Upper lobe of left lung (tissue), 6 donors: ENCODE measurements at places on chromosomes 16 and 17. TPM values are rescaled to one million over a fixed set of nuclear protein-coding genes. Genes with fewer than 3 reads are reported as not detected.

The MYH8 gene
- total RNA-seq: not detected

The HOXB1 gene
- not detected for total RNA-seq

DNA sequence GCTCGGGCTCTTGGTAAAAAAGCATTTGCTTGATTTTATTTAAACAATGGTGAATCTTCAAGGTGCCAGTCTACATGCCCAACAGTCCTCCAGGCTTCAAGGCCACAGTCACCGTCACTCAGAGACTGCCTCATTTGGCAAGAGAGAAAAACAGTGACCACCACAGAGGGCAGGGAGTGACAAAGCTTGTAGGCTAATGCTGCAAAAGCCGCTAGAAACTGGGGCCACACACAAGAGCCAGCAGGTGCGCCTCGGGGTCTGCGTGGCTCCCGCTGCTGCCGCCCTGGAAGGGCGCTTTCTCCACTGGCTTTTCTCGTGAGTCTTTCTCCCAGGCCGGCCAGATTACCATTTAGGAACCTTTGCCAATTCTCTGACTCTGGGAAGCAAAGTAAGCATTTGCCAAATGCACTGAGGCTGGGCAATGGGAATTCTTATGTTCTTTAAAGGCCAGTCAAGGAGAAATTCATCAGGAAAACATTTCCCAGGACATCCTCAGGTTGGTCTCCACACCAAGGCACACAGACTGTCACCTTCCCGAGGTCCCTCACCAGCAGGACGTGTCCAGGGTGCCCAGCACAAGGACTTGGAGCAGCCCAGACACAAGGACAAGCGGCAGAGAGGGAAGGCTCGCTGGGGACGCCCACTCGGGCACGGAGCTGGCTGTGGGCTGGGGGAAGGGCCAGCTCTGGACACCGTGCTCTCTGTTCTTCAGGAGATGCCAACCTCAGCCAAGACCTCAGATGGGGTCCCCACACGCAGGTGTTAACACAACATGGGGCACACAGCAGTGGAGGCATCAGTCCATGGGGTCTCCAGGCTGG is 12.5 kb upstream of the C16orf95 start:
- DNase-seq: no peak

DNA sequence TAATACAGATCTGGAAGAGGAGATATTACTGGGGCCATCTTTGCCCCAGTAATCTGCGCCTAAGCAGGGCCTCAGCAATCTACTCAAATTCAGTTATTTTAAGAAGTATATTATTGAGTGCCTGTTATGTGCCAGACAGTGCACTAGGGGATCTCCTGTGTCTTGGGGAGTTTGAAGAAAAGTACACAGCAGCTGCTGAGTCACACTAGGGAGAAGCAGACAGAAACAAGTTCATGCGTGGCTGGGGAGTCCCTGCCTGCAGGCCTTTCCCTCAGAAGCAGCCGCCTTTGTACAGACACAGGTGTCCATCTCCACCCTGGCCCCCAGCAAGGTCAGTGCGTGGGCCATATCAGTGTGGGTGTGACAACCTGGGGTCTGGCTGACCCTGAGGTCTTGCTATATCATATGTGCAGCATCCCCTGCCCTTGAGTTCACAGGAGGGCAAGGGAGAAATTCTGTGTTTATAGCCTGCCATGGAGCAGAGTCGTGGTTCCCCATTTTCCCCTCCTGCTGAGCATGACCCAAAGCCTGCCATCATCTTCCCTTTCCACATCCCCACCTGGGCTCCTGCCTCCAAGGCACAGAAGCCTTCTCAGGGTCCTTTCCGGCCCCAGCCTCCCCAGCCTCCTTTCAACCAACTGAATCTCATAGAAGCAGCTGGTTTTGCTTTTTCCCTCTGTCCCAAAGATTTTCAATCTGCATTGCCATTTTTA is 229.9 kb upstream of the SDK2 start:
- DNase-seq: no peak

GRCh38 chr17:72315122-72315913 is 194.5 kb downstream of the SOX9 start:
- DNase-seq: no peak

DNA sequence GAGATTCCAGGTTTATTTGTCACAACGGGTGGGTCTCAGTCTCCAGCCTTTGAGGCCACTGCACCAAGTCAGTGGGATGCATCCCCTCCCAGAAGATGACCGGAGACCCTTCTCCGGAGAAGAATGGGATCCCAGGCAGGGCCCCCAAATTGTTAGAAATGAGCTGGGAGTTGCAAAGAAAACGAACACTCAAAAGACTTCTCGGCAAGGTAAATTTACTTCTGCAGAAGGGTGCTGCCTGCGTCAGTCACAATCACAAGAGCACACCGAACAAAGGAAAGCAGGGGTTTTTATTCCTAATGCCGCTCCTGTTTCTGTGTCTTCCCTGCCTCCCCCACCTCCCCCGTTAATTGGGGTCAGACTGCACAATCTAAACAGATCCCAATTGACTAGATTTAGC is 61.4 kb downstream of the ATF7IP2 start:
- no peak for DNase-seq

DNA sequence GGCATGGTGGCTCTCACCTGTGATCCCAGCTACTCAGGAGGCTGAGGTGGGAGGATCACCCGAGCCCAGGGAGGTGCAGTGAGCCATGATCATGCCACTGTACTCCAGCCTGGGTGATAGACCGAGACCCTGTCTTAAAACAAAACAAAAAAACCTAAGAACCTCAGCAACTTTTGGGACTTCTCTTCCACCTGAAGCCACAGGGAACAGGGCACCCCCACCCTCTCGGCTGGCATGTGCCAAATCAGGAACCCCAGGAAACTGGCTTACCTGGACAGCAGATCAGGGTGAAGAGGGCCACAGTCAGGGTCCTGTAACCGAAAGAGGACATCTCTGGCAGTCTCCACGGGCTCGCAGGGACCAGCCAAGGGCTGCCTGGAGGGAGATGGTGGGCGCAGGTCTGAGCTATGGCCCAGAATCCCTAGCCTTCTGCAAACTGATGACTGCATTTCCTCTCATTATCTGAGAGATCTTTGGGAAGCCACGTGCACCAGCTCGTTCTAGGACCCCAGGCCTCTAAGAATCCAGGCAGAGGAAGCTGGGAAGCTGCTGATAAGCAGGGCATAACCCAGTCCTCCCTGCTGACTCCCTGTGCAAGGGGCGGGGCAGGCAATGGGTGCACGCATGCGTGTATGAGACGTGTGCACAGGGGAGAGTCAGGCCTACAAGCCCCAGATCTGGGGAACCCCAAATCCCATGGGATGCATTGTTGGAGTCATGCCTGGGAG is 8.4 kb downstream of the PRR29 start:
- DNase-seq: peak; percentile 55

DNA sequence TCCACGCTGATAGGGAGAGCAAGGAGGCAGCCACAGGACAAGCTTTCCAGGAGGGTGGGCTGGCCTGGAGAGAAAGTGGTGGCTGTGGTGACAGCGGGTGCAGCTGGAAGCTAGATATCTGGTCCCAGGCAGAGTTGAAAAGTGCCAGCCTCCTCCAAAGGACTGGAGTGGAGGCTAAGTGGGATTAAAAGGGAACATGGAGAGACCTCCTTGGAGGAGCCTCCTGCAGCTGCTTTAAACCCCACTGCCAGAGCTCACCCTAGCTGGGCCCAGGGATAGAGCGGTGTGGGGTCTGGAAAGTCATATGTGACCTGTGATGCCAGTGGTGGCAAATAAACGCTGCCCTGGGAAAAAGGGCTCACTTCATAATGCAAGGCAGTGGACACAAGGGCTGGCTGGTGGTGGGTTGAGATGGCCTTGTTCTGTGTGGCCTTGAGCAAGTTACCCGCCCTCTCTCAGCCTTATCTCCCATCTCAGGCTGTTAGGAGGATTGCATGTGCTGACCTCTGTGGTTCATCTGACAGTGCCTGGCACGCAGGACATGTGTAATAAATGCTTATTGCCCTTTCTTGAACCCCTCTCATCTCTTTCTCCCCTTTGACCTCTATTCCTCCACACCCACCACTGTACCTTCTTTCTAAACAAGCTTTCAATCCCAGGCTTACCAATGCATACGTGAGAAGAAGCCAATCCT is 61.0 kb upstream of the LGALS9 start:
- DNase-seq: no peak

DNA sequence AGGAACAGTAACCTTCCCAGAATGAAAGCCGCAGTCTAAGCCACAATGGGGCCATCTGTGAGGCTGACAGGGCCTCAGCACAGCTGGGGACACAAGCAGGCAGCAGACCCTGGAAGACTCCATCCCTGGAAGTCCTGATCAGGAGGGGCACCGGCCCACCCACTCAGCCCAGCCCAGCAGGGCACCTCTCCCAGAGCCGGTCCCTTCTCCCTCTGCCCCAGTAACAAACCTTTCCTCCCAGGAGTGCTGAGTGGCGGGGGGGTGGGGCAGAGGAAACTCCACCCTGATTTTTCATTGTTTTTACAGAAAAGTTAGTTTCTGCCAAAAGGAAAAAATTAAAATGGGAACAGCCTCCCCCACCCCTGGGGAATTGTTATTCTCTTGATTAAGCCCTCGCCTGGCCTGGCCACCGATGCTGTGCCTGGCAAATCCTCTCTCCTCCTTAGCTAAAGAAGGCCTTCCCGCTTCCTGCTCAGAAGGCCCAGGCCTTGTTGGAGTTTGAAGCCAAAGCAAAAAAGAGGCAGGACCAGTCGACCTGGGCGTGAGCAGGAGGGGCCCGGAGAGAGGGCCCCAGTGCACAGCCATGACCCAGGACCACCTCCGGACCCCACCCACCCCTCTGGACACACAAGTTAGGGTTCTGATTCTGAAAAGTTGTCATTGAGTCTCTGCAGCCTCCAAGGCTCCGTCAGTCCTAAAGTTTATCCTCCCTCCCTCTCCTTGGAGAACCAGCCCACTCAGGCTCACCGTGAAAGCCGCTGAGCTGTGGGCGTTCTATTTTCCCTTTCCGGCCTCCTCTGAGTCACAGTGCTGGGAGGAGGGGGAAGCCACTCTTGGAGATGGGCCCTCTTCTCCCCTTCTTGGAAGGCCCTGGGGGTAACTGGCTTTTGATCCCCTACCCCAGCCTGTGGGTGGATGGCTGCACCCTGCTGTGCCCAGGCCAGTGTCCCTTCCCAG is 128.4 kb upstream of the TNRC6C start:
- no peak for DNase-seq

DNA sequence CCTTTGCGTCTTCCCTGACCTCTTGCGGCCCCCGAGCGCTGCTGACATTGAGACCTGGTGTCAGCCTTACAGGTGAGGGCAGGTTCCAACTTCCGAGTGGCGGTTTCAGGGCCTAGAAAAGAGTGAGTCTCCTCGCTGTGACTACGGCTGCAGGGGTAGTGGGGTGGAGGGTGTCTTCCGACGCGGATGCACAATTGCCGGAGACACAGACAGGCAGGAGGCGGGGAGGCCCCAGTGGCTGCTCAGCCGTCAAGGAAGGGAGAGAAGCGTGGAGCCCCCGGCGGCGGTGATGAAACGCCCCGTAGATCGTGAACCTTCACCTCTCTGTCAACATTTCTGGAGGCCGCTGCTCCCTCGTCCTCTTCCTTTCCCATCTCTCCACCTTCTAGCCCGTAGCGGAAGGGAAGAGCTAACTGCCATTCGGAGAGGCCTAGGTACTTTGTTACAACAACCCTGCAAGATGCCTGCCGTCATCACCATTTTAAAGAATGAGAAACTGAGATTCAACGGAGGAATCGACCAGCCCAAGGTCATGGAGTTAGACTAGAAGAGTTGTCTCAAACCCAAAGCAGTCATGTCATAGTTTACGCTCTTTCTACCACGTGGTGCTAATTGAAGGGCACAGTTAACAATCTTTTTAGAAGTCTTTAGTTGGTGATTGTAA is 485 bp downstream of the DNAJA3 start:
- no peak for DNase-seq

- no peak for DNase-seq
Measured at GRCh38 chr17:43410557-43411368, 12.0 kb downstream of the ARL4D start.

DNA sequence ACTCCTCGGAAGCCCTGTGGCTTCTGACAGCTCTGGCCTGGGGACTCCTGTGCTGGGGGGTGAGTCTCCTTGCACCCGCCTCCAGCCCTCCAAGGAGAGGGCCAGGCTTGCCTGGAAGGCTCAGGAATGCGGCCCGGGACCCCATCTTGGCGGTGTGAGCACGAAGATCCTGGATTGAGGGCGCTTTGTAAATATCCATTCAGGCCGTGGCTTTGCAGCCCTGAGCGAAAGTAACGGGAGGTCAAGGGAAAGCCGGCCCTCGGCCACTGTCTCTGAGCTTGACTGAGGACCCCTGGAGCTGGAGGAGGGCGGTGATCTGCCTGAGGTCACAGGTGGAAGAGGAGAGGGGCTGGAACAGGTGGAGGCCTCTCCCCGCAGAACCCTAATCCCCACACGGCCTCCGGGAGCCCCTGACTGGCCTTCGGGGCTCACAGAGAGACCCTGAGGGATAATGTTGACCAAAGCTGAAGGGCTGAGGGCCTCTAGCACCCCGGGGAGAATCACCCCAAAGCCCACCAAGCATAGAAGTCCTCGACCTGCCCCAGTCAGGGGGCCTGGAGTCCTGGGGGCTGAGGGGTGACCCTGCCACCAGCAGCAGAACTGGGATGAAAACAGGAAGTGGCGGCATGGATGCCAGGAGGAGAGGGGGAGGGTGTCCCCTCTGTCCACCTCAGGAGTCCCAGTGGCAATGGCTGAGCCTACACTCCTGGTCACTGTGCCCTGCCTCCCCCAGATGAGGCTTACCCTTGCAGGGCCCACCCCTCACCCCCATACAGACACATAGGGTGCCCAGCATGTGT is 8.3 kb upstream of the RASD1 start:
- DNase-seq: no peak

DNA sequence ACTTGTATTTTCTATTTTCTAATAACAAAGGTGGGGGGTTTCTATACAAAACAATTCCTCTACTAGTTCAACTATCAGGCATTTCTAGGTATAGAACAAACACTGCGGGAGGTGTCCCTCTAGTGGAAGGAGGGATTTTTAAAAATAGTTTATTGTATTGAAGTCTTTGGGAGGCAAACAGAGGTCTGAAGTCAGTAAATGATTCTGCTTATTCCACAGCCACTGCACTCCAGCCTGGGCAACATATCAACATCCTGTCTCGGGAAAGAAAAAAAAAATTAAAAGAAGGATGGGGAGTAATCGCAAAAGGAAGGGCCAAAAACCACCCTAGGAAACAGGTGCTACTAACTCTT is 648 bp upstream of the ERCC4 start:
- no peak for DNase-seq

- no peak for DNase-seq
Measured at GRCh38 chr17:66942451-66943264, 21.8 kb upstream of the CACNG4 start.

- DNase-seq: no peak
Measured at GRCh38 chr17:64153565-64154312, 23.8 kb upstream of the ERN1 start.
